ENCODE measurements at places on chromosomes 16 and 17.

DNA sequence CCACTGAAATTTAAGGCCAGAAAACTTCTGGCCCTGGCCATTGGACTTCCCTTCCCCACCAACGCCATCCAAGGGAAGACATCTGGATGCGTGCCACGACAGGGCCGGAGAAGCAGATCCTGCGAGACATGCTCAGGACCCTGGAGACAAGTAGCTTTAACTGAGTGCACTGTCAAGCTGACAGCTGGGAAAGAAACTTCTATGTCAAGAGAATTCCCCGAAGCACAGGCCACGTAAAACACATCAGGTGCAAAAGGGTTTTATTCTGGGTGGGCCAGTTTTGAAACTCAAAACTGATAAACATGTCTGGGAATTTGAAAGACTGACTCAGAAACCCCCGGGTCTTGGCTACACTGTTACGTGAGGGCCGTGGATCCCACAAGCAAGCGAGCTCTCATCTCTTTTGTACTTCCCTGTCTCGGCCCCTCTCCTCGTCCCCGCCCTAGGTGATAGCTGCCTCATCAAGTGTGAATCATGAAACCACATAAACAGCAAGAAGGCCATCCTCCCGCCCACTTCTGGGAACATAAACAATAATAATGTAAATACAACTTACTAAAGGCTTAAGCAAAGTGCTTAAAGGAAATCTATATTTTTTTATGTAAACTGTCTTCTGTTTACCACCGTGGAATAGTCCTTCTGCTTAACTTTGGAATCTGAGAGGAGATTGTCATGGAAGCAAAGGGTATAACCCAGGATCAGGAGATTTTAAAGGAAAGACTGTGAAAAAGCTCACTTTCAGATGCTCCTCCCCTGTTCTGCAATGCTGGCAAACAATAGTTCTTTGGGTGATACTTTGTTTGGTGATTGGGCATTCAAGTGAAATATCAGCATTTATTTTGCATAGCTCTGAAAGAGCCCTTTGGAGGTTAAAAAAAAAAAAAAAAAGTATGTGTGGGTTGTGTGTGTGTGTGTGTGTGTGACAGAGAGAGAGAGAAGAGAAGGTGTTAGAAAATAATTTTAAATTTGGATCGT lies 406.0 kb upstream of the MAF start:
- DNase-seq = no peak

DNA sequence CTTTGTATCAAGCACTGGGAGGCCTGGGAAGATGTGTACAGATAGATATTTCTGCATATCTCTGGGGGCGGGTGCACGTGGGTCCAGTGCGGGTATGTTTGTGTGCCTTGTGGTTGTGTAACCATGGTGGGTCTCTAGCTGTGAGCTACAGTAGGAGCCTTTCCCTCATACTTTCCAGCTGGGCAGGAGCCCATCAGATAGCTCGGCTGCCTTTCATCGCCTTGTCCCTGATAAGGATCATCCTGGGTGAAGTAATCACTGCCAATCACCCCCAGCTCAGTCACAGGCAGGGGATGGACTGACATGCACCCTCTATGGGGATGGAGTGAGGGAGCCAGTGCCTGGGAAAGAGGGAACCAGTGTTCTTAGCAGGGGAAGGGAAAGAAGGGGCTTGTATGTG lies 3.2 kb upstream of the SCRN2 start:
- no peak for DNase-seq

GRCh38 chr16:69410219-69410990 lies 14.0 kb upstream of the CYB5B start:
- DNase-seq = peak; percentile 78

GRCh38 chr16:21211486-21211885 lies at the start of gene ZP2:
Gene ZP2, minus strand, starts transcription at chr16:21211574. Its CDS starts 27 bp downstream, at chr16:21211547.
- DNase-seq = no peak

DNA sequence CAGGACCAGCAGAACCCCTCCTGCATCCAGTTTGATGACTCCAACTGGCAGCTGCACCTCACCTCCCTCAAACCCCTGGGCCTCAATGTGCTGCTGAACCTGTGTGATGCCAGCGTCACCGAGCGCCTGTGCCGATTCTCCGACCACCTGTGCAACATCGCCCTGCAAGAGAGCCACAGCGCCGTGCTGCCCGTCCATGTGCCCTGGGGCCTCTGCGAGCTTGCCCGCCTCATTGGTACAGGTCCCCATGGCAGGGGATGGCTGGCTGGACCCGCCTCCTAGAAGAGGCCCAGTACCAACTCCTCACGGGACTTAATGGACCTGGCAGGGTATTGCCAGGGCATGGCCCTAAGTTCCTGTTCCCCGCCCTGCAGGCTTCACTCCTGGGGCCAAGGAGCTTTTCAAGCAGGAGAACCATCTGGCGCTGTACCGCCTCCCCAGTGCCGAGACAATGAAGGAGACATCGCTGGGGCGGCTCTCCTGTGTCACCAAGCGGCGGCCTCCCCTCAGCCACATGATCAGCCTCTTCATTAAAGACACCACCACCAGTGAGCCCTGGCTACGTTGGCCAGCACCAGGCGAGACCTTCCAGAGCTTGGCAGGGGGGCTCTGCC lies 22.7 kb downstream of the CASKIN2 start:
- DNase-seq = no peak
